ENCODE measurements at places on chromosomes 4 and X. TPM values are rescaled to one million over a fixed set of nuclear protein-coding genes. Genes with fewer than 3 reads are reported as not detected.
A peak's percentile ranks its signal among the peaks of the same experiment; 100 is the strongest.

DNA sequence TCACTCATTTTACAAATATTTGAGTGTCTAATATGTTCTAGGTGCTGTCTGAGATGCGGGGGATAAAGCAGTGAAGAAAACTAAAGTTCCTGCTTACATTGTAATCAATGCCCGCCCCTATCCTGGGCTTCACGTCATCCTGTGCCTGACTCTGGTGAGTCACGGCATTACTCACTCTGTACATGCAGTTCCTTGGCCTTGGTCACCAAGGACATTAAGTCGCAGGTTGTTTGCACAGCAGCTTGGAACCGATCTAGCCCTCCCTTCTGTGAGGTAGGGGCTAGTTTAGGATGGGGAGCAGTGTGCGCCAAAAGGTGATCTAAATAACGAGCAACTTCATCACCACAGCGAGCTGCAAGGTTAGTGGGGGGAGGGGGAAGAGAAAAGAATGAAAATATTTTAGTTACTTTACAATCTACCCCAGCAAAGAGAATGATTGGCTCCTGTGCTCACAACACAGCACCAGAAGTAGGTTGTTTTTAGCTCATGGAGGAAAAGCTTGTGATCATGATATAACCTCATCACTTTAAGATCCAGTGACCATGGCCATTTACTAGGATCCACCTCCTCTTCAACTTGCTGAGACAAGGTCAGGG lies 48.0 kb upstream of the HDAC8 start:
- no peak for DNase-seq

SYTL5 gene
- 1.7 TPM for total RNA-seq

SPP1 gene
- 1.1 TPM for total RNA-seq

- DNase-seq = no peak
Observed at GRCh38 chr4:18111081-18111480, 89.5 kb upstream of the LCORL start.

MAGEB10 gene
- not detected for total RNA-seq

GRCh38 chrX:37993837-37994619 lies 12.3 kb upstream of the SYTL5 start:
- peak; percentile 70 for DNase-seq

GRCh38 chr4:158667651-158668198 lies 4.0 kb downstream of the C4orf46 start:
- DNase-seq = no peak

NXF2B gene
- total RNA-seq = 2.2 TPM

DNA sequence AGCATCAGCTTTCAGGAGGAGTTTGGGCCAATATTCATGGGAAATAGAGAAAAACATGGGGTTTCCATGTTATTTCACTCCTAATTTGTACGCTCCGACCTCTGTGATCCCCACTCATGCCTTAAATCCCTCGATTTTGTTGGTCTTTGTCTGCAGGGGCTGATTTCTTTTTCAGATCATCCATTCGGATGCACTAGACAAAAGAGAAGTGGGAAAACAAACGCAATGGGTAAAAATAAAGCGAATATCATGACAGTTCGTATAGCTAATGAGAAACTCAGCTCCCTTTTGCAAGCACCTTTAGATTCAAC lies 139.1 kb upstream of the PLAC1 start:
- no peak for DNase-seq

PLAC8 gene
- total RNA-seq = 0.15 TPM

SPANXN3 gene
- not detected for total RNA-seq

GRCh38 chr4:143251779-143252178 lies 67.1 kb downstream of the USP38 start:
- no peak for DNase-seq

DNA sequence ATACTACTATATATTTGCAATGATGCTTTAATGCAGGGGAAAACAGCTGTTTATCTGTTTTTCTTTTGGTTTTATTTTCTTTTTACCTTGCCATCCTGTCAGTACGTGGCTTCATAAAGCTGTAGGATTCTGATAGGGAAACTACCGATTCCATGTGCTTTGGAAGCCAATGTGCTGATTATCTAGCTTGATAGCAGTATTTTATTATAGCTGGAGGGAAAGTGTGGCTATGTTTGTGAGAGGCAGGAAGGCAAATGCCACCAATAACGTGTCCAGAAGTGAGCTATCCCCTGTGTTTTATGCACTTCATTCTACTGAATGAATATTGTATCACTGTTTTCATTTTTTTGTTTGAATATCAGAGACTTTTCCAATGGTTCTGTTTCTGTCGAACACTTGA lies 43.7 kb downstream of the IL15 start:
- no peak for DNase-seq

DNA sequence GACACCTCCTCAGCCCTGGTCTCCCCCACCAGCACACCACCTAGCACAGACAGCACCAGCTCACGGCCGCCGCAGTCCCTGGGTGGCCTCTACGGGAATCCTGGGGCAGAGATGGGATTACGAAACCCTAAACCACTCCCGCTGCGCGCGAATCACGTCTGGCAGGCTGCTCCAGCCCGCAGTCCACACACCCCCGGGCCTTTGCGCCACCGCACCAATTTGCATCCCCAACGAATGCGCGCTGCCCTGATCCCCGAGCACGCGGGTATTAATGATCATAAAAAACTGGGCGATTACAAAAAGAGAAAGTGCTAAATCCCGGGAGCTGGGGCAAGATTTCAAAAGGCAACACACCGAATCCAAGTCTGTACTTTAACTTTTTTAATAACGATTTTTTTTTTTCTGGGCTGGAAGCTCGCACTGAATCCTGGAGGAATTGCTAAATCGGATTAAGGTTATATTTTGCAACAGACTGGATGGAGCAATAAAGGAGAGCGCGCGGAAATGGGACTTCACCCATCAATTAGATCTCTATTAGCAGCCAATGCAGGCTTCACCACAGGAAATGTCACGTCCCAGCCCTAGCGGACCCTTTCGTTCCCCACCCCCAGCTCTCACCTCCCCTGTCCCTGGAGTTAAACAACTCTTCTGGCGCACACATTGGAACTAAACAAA lies 69.8 kb upstream of the TMEM33 start:
- DNase-seq = peak; percentile 67

ARMCX4 gene
- 14.1 TPM for total RNA-seq
